ENCODE measurements at places on chromosomes 7 and 10. TPM values are rescaled to one million over a fixed set of nuclear protein-coding genes. Genes with fewer than 3 reads are reported as not detected.

CYP26C1 gene
- total RNA-seq = not detected

PALD1 gene
- total RNA-seq = not detected

PIK3CG gene
- 35.4 TPM for total RNA-seq

FAM237B gene
- not detected for total RNA-seq

LIMK1 gene
- total RNA-seq = 14.4 TPM

ORC5 gene
- 16.7 TPM for total RNA-seq

C7orf57 gene
- total RNA-seq = not detected

PRKAR2B gene
- total RNA-seq = 8.0 TPM

CARD11 gene
- 118 TPM for total RNA-seq

OR2A5 gene
- total RNA-seq = not detected

SLC25A28 gene
- total RNA-seq = 94.7 TPM

GRID2IP gene
- total RNA-seq = 0.15 TPM

DMTF1 gene
- 167 TPM for total RNA-seq

SDK1 gene
- total RNA-seq = 0.47 TPM

TM9SF3 gene
- 82.8 TPM for total RNA-seq

PDE6C gene
- total RNA-seq = not detected

FAM3C gene
- total RNA-seq = 13.1 TPM

KLF14 gene
- total RNA-seq = not detected

BMPER gene
- total RNA-seq = not detected

ANLN gene
- total RNA-seq = 2.8 TPM

TMEM72 gene
- not detected for total RNA-seq

FAM170B gene
- not detected for total RNA-seq

SVOPL gene
- total RNA-seq = not detected

GGCT gene
- 10.9 TPM for total RNA-seq

NANOS1 gene
- 0.27 TPM for total RNA-seq

BHLHA15 gene
- total RNA-seq = not detected

PITRM1 gene
- total RNA-seq = 71.6 TPM

PNLIP gene
- total RNA-seq = not detected

CLCN1 gene
- not detected for total RNA-seq

LAMB1 gene
- total RNA-seq = 0.52 TPM

GALNT17 gene
- not detected for total RNA-seq

OR13A1 gene
- not detected for total RNA-seq

CRHR2 gene
- not detected for total RNA-seq

ZKSCAN5 gene
- 5.8 TPM for total RNA-seq

PGAM2 gene
- 1.1 TPM for total RNA-seq

CALCR gene
- not detected for total RNA-seq

GPR15LG gene
- not detected for total RNA-seq

AP4M1 gene
- 5.6 TPM for total RNA-seq

TUBB8 gene
- total RNA-seq = not detected

GIMAP7 gene
- total RNA-seq = 64.2 TPM

BCAP29 gene
- 15.5 TPM for total RNA-seq

NAT16 gene
- total RNA-seq = not detected

COL13A1 gene
- total RNA-seq = not detected

ACTR3C gene
- total RNA-seq = 17.2 TPM

HACD1 gene
- total RNA-seq = 22.0 TPM

ARHGEF35 gene
- total RNA-seq = 3.5 TPM

NUTM2A gene
- 0.86 TPM for total RNA-seq

TMEM139 gene
- total RNA-seq = 0.91 TPM

AFAP1L2 gene
- total RNA-seq = 1.1 TPM

EPHA1 gene
- 5.0 TPM for total RNA-seq

OPN1SW gene
- total RNA-seq = not detected

IGFBP1 gene
- total RNA-seq = not detected

SLC26A4 gene
- total RNA-seq = 0.10 TPM

CCAR1 gene
- total RNA-seq = 86.6 TPM

GHRHR gene
- not detected for total RNA-seq

SLC16A12 gene
- total RNA-seq = not detected

MKX gene
- not detected for total RNA-seq
